ENCODE measurements at places on chromosomes 1 and 21. TPM values are rescaled to one million over a fixed set of nuclear protein-coding genes. Genes with fewer than 3 reads are reported as not detected.
A peak's percentile ranks its signal among the peaks of the same experiment; 100 is the strongest.

Gene CCDC181
- not detected for total RNA-seq

DNA sequence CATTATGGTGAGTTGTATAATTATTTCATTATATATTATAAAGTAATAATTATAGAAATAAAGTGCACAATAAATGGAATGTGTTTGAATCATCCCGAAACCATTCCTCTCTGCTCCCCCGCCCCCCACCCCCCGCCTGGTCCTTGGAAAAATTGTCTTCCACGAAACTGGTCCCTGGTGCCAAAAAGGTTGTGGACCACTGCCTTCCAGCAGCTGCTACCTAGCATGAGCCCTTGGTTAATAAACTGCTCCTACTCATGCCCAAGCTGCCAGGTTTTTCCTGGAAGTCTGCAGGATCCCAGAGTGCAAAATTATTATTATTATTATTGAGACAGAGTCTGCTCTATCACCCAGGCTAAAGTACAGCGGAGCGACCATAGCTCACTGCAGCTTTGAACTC lies 6.8 kb upstream of the IFNGR2 start:
- peaks cover 6% of the 10 kb centered on the region for H3K4me1 ChIP-seq
- H3K36me3 ChIP-seq, result no peaks in the 10 kb centered on the region
- H3K27ac ChIP-seq, result no peak overlapping the region
- H3K4me3 ChIP-seq, result no peak overlapping the region
- peaks cover 34% of the 10 kb centered on the region for H3K27me3 ChIP-seq

- H3K36me3 ChIP-seq, result no peaks in the 10 kb centered on the region
- H3K27ac ChIP-seq, result no peak overlapping the region
- H3K4me1 ChIP-seq, result no peaks in the 10 kb centered on the region
- H3K4me3 ChIP-seq, result no peak overlapping the region
- no peak for DNase-seq
Observed at GRCh38 chr1:64519901-64520300, 50.0 kb downstream of the CACHD1 start.

DNA sequence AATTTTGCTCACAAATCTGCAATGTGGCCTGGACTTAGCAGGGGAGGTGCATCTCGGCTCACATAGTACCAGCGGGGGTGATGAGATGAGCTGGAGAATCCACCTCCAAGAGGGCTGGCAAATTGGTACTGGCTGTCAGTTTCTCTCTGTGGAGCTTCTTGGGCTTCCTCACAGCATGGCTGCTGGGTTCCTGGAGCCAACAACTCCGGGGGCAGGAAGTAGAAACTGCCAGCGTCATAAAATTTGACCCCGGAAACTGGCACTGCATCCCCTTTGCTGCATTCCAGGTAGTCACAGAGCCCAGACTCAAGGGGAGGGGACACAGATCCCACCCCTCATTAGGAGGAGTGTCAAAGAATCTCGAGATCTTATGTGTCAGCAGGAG lies 17.0 kb upstream of the TNFRSF1B start:
- no peaks in the 10 kb centered on the region for H3K27me3 ChIP-seq
- H3K4me3 ChIP-seq, result no peak overlapping the region
- peaks cover 88% of the 10 kb centered on the region for H3K4me1 ChIP-seq

Gene ZNF648
- total RNA-seq, result not detected

- H3K4me3 ChIP-seq, result no peak overlapping the region
- H3K4me1 ChIP-seq, result peaks cover 10% of the 10 kb centered on the region
- no peak overlapping the region for H3K27ac ChIP-seq
- no peak for DNase-seq
Observed at GRCh38 chr1:51612447-51612961, 4.4 kb upstream of the OSBPL9 start.

- DNase-seq, result no peak
- no peak overlapping the region for H3K4me3 ChIP-seq
- H3K27ac ChIP-seq, result no peak overlapping the region
- H3K36me3 ChIP-seq, result peaks cover 17% of the 10 kb centered on the region
- H3K27me3 ChIP-seq, result no peaks in the 10 kb centered on the region
Observed at GRCh38 chr21:32698971-32699693, 28.7 kb downstream of the SYNJ1 start.

- no peak overlapping the region for H3K4me3 ChIP-seq
- no peak overlapping the region for H3K27ac ChIP-seq
- DNase-seq, result no peak
- H3K27me3 ChIP-seq, result no peaks in the 10 kb centered on the region
- no peaks in the 10 kb centered on the region for H3K4me1 ChIP-seq
Observed at GRCh38 chr1:69728206-69728605, 160.5 kb downstream of the LRRC7 start.

DNA sequence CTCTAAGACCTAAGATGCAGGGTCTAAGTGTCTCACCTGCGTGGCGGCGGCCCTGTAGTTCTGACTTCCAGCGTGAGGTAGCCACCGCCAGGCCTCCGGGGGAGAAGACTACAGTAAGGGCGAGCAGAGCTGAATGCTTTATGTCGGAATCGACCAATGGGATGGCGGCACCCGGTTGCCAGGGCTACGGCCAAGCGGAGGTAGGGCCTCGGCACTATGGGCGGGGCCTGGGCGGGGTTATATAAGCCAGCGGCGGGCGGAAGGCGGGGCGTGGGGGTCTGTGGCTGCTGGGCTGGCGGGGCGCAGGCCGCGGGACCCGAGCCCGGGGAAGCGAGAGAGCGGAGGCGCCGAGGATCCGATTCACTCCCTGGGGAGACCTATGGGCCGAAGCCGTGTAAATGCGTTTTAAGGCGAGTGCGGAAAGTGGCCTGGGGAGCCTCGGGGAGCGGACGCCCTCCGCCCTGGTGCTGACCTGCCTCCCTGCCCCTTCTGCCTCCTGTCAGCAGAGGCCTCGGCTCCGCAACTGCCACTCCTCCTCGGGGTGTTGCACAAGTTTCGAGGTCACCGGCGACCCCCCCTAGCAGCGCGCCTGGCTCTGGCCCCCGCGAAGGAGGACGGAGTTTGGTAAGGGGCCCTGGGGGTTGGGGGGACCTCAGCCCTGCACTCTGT lies at the start of gene AZIN2:
TSS of gene AZIN2 (plus strand) at position 269 of the 669 bp plus-strand sequence. CDS start 1,097 bp downstream, outside the sequence.
- H3K4me3 ChIP-seq, result peak within 1 kb of the TSS; percentile 73
- no peaks in the 10 kb centered on the region for H3K36me3 ChIP-seq
- peaks cover 16% of the 10 kb centered on the region for H3K27me3 ChIP-seq
- H3K27ac ChIP-seq, result peak within 1 kb of the TSS; percentile 22
- peak; percentile 97 for DNase-seq

DNA sequence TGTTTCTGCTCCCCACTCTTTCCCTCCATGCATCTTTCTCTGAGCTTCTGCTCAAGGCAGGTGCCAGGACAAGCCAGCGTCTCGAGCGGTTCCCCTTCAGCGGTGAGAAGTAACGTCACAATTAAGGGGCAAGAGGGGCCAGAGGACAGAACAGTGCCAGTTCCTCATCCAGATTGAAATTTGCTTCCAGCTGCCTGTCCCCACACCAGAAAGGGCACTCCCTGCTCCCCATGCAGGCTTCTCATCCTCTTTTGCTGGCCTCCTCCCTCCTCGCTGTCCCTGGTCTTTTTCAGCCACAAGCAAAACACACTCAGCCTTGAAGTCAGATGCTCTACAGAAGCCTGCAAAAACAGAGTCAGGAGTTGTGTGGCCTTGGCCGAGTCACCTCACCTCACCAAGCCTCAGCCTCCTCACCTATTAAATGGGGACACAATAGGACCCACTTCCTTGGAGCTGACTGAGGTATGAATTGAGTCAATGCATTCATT lies 35.0 kb upstream of the ECE1 start:
- peaks cover 18% of the 10 kb centered on the region for H3K36me3 ChIP-seq
- no peaks in the 10 kb centered on the region for H3K27me3 ChIP-seq
- H3K27ac ChIP-seq, result peak overlapping the region; percentile 92
- DNase-seq, result no peak

- H3K4me3 ChIP-seq, result peak overlapping the region; percentile 46
- no peak overlapping the region for H3K27ac ChIP-seq
- DNase-seq, result peak; percentile 44
- peaks cover 4% of the 10 kb centered on the region for H3K4me1 ChIP-seq
Observed at GRCh38 chr1:50332941-50333594, 90.2 kb downstream of the DMRTA2 start.

Gene GPR37L1
- not detected for total RNA-seq

- no peak overlapping the region for H3K4me3 ChIP-seq
- DNase-seq, result no peak
- no peaks in the 10 kb centered on the region for H3K27me3 ChIP-seq
- peaks cover 20% of the 10 kb centered on the region for H3K36me3 ChIP-seq
- H3K4me1 ChIP-seq, result peaks cover 4% of the 10 kb centered on the region
Observed at GRCh38 chr1:12487520-12487919, 130.5 kb downstream of the DHRS3 start.

DNA sequence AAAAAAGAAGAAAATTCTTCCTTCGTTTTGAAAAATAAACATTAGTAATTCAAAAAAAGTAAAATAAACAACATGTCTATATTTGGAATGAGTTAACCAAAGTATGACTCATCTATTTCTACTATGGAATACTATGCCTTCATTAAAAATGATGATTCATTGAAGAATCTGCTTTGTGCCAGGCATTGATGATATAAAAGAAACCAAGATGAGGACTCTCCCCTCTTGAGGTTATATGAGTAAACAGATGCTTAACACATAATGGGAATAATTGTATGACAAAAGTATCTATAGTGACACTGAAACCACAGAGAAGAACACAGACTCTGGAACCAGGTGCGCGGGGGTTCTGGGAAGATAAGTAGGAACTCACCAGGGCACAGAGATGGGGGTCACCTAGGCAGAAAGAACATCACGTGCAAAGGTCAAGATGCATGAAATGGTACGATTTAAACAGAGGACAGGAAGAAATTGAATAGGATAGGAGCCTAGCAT lies 18.8 kb downstream of the ELF3 start:
- H3K27me3 ChIP-seq, result peaks cover 3% of the 10 kb centered on the region
- no peak for DNase-seq
- no peak overlapping the region for H3K27ac ChIP-seq
- H3K36me3 ChIP-seq, result no peaks in the 10 kb centered on the region

- H3K36me3 ChIP-seq, result peaks cover 2% of the 10 kb centered on the region
- no peak for DNase-seq
- H3K4me3 ChIP-seq, result no peak overlapping the region
- peaks cover 1% of the 10 kb centered on the region for H3K4me1 ChIP-seq
- no peaks in the 10 kb centered on the region for H3K27me3 ChIP-seq
Observed at GRCh38 chr1:41521766-41522165, 37.3 kb upstream of the EDN2 start.

Gene GRIK3
- not detected for total RNA-seq

DNA sequence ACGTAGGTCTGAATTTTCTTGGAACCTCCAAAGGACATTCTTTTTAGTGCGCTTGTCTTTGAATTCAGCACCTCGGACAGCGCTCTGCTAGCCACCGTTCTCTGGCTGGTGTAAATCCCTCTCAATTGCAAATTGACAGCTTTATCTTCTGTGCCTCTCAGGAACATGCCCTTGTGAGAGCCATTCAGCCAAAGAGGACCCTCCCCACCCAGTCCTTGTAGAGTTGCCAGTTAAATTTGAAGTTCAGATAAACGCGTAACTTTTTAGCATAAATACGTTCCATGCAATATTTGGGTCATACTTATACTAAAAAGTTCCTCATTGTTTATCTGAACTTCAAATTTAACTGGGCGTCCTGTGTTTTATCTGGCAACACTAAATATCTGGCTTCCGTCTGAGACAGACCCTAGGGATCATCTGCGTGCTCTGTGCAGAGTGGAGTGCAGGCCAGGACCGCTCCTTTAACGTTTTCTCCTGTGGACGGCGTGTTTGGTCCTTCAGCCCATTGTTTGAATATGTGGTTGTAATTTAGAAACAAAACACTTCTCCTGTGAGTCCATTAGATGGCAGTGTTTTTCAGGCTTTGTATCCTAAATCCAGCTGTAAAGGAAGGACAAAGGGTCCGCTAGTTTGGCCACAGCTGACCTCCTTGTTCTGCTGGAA lies 7.0 kb downstream of the KCNAB2 start:
- peaks cover 39% of the 10 kb centered on the region for H3K36me3 ChIP-seq
- no peak overlapping the region for H3K4me3 ChIP-seq
- DNase-seq, result peak; percentile 71
- H3K27ac ChIP-seq, result no peak overlapping the region
- H3K27me3 ChIP-seq, result no peaks in the 10 kb centered on the region

DNA sequence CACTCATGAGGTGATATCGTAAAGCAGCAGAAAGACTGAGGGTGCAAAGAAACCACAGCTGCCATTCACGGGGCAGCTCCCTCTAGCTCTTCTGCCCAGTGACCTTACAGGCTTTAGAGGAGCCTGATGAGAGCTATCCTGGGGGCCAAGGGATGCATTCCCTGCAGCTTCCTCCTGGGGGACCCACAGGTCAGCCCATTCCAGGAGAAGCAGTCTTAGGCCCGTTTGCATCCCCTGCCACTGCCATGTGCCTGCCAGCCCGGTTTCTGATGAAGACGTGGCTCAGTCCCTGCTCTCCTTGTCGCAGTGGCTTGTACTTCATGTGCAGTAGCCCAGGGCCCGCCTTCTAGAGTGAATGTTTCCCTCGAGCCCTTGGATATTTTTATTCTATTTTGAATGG lies 22.8 kb downstream of the ATP5PO start:
- no peak overlapping the region for H3K27ac ChIP-seq
- DNase-seq, result no peak
- peaks cover 13% of the 10 kb centered on the region for H3K4me1 ChIP-seq
- no peaks in the 10 kb centered on the region for H3K36me3 ChIP-seq
- peaks cover 7% of the 10 kb centered on the region for H3K27me3 ChIP-seq

DNA sequence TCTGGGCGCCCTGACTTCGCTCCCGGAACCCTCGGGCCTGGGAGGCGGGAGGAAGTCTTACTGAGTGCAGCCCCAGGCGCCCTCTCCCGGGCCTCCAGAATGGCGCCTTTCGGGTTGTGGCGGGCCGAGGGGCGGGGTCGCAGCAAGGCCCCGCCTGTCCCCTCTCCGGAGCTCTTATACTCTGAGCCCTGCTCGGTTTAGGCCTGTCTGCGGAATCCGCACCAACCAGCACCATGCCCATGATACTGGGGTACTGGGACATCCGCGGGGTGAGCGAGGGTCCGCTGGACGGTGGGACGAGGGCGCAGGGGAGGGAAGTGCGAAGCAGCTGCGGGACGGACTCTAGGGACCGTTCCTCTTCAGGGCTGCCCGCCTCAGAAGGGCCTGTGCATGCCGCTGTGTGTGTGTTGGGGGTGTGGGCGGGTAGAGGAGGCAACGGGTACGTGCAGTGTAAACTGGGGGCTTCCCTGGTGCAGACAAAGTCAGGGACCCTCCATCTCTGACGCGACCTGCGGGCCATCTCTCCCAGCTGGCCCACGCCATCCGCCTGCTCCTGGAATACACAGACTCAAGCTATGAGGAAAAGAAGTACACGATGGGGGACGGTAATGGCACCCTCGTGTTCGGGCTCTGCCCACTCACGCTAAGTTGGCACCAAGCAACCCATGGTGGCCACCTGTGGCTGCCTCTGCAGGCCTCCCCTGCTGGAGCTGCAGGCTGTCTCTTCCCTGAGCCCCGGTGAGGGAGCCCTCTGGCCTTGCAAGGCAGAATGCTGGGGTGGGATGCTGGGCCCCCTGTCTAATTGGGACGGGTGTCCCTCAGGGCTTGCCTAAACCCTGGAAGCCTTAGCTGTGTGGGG lies at the start of gene GSTM1:
TSS of gene GSTM1 (plus strand) at position 177 of the 859 bp plus-strand sequence. CDS start at position 234, 57 bp downstream.
- peaks cover 14% of the 10 kb centered on the region for H3K36me3 ChIP-seq
- peaks cover 22% of the 10 kb centered on the region for H3K4me1 ChIP-seq
- H3K27me3 ChIP-seq, result no peaks in the 10 kb centered on the region
- peak within 1 kb of the TSS; percentile 82 for H3K4me3 ChIP-seq

Data from activated CD4-positive, alpha-beta T cell treated with anti-CD3 and anti-CD28 coated beads, Interleukin-2, amount 10 ng/mL, durations not matched to agents 7 days and 5 days (primary cell).